ENCODE measurements at places on chromosomes 13 and 19. TPM values are rescaled to one million over a fixed set of nuclear protein-coding genes. Genes with fewer than 3 reads are reported as not detected.

ZNF350 gene
- 9.7 TPM for total RNA-seq

C19orf67 gene
- not detected for total RNA-seq

GRCh38 chr19:56261145-56261544, 11.4 kb upstream of the EDDM13 start:
- no peak for DNase-seq

DNA sequence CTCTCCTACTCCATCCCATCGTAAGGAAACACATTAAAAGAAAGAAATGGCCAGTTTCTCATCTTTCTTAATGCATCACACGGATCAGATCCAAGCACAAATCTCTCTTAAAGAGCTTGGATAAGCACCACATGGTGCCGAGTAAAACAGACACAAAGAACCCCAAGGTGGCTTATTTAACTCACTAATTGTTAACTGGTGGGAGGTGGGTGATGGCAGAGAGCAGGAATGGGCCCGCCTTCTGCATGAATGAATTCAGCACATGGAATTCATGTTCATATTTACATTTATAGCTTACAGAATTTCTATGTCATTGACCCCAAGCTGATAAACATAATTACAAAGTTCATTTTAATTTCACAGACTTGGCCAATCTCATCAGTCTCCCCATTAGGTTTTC, 89.9 kb downstream of the MZT1 start:
- DNase-seq, result no peak

MBD3L2 gene
- not detected for total RNA-seq

- no peak for DNase-seq
Observed at GRCh38 chr19:49739933-49740332, 23.2 kb downstream of the TSKS start.

- no peak for DNase-seq
Observed at GRCh38 chr19:14346279-14346678, 35.0 kb upstream of the ADGRE5 start.

MED25 gene
- total RNA-seq, result 40.4 TPM

GRCh38 chr13:31469377-31469776, 269.6 kb downstream of the B3GLCT start:
- DNase-seq, result no peak

DNA sequence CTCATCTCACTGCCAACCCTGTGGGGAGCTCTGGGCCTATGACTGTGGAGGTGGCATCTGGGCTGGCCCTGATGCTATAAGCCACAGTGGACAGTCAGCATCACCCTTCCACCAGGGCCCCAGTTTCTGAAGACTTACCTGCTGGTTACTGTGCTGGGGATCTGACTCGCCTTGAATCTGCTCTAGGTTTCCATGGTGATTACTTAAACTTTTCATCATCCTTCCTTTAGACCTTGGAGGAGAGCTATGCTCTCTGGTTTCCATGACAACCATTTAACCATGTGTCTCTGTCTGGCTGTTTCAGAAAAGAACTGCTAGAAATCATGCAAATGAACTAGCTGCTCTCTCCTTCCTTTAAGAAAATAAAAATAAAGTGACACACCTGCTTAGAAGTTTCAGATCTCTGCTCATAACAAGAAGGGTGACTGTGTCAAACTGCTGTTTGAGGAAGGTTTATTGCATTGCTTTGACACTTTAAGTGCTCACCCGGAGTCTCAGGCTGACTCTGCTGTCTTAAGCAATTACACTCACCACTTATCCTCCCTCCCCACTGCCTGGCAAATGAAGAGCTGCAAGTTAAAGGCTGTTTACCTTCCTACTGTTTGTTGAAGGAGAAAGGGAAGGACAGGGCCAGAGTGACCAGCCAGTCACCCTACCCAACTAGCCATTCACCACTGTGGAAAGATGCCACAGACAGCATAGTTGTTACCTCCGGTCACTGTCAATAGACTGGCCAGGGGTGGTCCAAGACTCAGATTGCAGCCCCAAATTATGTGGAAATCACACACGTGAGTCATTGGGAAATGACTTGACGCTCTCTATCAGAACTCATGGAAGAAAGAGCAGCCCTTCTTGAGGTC, 87.6 kb downstream of the HSPH1 start:
- DNase-seq, result no peak

GRCh38 chr13:28046981-28047380, 53.4 kb downstream of the FLT3 start:
- no peak for DNase-seq

CFD gene
- total RNA-seq, result 1,010 TPM

DNA sequence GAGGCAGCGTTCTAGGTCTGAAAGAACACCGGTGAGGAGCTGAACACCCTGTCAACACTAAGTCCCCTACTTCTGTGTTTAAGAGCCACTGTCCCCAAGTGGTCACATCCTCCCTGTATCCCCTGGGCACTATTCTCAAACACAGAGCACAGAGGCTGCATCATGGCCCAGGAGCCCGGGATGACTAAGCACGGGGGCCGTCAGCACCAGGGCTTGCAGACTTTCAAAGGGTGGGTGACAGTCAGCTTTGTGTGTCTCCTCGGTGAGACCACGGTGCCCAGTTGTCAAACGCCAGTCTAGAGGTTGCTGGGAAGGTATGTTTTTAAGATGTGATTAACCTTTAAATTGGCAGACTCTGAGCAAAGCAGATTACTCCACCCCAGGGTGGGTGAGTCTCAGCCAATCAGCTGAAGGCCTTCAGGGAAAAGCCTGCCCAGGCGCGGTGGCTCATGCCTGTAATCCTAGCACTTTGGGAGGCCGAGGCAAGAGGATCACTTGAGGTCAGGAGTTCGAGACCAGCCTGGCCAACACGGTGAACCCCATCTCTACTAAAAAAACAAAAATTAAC, 8.0 kb downstream of the MAP2K2 start:
- no peak for DNase-seq

- no peak for DNase-seq
Observed at GRCh38 chr19:17778968-17779929, 15.7 kb upstream of the B3GNT3 start.

GRCh38 chr19:49667473-49667872, 1.7 kb downstream of the BCL2L12 start:
- DNase-seq, result no peak

DNA sequence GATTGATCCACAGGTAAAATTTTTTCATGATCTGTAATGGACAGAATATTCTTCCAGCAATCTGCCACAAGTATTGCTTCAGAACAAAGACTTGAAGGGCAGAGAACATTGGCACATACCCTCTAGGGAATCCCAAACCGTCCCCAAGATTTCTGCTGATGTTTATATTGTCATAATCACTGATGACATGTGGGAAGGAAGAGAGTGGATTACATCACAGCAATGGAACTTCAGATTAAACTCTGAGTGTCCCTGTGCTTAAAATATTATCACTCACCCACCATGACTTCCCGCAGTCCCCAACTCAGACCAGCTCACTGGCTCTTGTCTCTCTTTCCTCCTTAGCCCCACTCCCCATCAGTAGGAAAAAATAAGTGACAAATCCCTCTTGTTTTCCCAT, 8.5 kb upstream of the TPT1 start:
- DNase-seq, result no peak

ZNF69 gene
- total RNA-seq, result 6.4 TPM

- peak; percentile 76 for DNase-seq
Observed at GRCh38 chr13:111388851-111389500, 68.5 kb downstream of the TEX29 start.

DNA sequence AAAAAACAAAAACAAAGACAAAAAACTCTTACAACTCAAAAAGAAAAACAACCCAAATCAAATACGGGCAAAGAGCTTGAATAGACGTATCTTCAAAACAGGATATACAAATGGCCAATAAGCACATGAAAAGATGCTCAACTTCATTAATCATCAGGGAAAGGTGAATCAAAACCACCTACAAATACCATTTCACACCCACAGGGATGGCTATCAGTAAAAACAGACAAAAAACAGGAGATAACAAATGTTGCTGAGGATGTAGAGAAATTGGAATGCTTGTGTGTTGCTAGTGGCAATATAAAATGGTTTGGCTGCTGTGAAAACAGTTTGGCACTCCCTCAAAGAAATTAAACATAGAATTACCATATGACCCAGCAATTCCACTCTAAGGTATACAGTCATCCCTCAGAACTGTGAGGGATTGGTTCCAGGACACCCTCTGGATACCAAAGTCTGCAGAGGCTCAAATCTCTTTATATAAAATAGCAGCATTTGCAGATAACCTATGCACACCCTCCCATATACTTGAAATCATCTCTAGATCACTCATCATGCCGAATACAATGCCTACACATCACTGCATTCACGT, 29.7 kb downstream of the MLLT1 start:
- DNase-seq, result no peak

- DNase-seq, result no peak
Observed at GRCh38 chr13:37412241-37412921, 186.2 kb downstream of the POSTN start.

DNA sequence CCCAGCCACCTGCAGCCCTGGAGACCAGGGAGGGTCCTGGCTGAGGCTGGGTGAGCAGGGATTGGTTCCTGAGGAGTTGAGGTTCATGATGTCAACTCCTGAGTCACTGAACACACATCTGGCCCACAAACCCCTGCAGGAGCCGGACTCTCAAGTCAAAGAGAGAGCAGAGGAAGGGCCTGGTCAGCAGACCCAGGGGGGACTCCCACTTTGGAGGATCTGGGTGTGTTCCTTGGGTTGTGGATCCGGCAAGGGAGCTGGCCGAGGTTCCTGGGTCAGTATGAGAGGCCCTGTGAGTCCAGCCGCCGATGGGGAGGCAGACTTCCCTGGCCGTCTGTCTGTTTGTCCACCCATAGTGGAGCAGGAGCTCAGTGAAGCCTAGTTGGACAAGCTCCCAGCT, 4.0 kb downstream of the SLC7A10 start:
- DNase-seq, result no peak

GRK1 gene
- not detected for total RNA-seq

DNA sequence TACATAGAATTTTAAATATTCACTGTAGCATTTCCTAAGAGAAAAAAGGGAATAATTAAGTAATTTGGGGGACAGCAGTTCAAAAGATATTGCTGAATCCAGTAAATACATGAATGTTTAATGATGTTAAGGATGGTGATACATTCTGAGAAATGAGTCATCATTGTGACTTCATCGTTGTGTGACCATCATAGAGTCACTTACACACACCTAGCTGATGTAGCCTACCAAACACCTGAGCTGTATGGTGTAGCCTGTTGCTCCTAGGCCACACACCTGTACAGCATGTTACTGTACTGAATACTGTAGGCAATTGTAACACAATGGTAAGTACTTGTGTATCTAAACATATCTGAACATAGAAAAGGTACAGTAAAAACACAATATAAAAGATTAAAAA, 34.8 kb downstream of the ATP7B start:
- no peak for DNase-seq

GRCh38 chr13:27793507-27794367, 1.5 kb downstream of the GSX1 start:
- DNase-seq, result peak; percentile 83

PCSK4 gene
- 0.96 TPM for total RNA-seq

- DNase-seq, result no peak
Observed at GRCh38 chr13:33353210-33353609, 67.7 kb upstream of the STARD13 start.

ERICH6B gene
- total RNA-seq, result not detected

DNA sequence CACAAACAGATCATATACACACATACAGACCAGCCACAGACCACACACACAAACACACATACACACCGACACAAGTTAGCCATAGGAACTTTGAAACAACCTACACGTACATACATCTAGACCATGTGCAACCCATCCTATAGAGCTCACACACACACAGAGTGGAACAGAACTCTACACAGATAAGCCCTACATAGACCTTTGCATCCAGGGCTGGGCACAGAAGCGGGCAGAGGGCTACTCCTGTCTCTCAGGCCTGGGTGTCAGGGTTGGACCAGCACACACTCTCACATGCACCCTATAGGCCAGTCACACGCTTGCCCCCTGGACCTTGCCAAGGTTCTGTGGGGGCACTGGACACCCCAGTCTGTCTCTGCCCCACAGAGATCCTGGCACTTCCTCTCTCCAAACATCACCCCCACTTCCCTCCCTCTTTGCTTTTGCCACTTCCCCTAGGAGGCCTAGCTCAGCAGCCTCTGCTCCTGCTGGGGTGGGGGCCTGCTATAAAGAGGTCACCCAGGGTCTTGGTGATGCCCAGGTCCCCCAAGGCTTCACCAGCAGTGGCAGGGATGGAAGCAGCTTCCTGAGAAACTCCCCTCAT, 5.8 kb upstream of the JUNB start:
- no peak for DNase-seq

- no peak for DNase-seq
Observed at GRCh38 chr19:7515645-7516151, at the start of gene ZNF358. Gene ZNF358 (plus strand): TSS chr19:7516103. CDS start chr19:7519243, 3,140 bp downstream.

All from mesenteric fat pad (tissue), 1 donor.